NCI-H1105 (cell line): ENCODE measurements at places on chromosomes 16 and 17.

DNA sequence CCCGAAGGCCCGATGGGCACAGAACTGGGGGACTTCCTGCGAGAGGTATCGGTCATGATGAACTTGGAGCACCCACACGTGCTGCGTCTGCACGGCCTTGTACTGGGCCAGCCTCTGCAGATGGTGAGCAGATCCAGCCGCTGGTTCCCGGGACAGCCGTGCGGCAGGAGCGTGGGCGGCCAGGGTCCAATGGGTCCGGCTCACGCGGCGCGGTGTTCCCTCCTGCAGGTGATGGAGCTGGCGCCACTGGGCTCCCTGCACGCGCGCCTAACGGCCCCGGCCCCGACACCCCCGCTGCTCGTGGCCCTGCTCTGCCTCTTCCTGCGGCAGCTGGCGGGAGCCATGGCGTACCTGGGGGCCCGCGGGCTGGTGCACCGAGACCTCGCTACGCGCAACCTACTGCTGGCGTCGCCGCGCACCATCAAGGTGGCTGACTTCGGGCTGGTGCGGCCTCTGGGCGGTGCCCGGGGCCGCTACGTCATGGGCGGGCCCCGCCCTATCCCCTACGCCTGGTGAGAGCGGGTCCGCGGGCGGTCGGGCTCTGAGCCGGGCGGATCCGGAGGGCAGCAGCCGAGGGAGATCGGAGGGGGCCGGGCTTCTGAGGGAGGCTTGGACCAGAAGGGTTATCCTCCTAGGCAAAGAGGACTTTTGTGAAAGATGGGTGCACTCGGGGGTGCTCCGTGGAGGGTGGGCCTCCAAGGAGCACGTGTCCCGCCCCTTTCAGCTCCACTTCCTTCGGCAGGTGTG, 3.0 kb downstream of the TNK1 start:
- DNase-seq = no peak

GRCh38 chr17:2283302-2283701, 20.3 kb downstream of the SMG6 start:
- no peak for DNase-seq

DNA sequence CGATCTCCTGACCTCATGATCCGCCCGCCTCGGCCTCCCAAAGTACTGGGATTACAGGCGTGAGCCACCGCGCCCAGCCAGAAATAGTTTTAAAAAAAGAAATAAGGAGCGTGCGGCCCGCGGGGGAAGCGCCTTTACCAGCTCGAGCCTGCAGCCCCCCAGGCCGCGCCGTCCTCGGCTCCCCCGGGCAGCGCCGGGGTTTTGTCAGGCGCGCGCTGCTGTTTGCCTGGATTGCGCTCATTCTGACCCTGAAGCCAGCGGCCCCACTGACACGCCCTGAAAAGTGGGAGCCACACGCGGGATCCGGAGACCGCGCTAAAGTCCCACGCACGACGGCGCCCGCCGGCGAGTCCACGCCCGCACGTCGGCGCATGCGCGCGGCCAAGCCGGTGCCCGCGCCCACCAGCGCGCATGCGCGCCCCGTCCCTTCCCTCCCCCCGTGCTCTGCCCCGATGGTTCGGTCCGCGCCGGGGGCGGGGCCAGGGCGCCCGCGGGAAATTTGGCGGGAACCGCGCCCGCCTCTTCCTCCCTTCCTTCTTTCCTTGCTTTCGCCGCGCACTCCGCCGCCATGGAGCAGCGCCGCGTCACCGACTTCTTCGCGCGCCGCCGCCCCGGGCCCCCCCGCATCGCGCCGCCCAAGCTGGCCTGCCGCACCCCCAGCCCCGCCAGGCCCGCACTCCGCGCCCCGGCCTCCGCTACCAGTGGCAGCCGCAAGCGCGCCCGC, at the start of gene CDT1:
Gene CDT1 (plus strand): TSS at position 526 of the 724 bp plus-strand sequence. CDS start 43 bp downstream, at position 569.
- DNase-seq = peak; percentile 39

GRCh38 chr16:67116388-67117311, 6.9 kb downstream of the PHAF1 start:
- DNase-seq = no peak

GRCh38 chr16:75087375-75087979, 29.1 kb downstream of the LDHD start:
- peak; percentile 74 for DNase-seq

- DNase-seq = no peak
Measured at GRCh38 chr16:13305019-13305755, 403.8 kb downstream of the SHISA9 start.

- no peak for DNase-seq
Measured at GRCh38 chr17:58728798-58729197, 26.9 kb upstream of the PPM1E start.

GRCh38 chr17:73278465-73279453, 17.1 kb upstream of the CPSF4L start:
- peak; percentile 82 for DNase-seq

- no peak for DNase-seq
Measured at GRCh38 chr16:86217001-86217890, 293.1 kb upstream of the FOXF1 start.

DNA sequence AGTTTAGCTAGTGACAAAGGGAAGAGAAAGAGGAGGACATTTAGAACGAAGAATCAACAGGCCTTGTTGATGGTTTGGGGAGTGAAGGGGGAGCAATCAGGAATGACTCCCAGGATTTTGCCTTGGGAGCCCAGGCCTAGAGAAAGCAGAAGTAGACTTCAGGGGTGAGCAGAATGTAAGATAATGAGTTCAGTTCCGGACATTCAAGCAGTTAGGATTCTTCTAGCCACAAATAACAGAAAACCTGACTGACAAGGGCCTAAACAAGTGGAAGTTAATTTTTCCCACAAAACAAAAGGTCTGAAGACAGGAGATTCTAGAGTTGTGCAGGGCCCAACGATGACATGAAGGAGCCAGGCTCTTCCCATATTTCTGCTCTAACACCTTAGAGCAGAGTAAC, 45.9 kb downstream of the SKAP1 start:
- DNase-seq = no peak

GRCh38 chr16:73794994-73795393, 501.6 kb upstream of the PSMD7 start:
- DNase-seq = no peak

- DNase-seq = no peak
Measured at GRCh38 chr17:50175035-50175807, 9.4 kb downstream of the SGCA start.

DNA sequence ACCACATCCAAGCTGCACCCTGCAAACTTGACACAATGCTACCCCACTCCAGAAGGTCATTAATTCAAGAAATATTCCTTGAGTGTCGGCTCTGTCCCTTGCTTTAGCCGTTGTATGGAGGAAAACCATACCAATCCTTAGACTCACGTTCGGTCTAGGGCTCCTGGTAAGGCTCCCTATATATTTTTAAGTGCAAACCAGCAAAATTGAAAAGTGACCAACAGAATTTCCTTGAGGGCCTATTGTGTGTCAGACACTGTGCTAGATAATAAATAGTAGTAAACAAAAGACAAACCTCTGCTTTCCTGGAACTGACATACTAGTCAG, 390 bp upstream of the BBS2 start:
- no peak for DNase-seq

GRCh38 chr16:66167564-66168291, 198.8 kb upstream of the CDH5 start:
- no peak for DNase-seq

- DNase-seq = no peak
Measured at GRCh38 chr16:81738783-81739496, 40.2 kb upstream of the PLCG2 start.

DNA sequence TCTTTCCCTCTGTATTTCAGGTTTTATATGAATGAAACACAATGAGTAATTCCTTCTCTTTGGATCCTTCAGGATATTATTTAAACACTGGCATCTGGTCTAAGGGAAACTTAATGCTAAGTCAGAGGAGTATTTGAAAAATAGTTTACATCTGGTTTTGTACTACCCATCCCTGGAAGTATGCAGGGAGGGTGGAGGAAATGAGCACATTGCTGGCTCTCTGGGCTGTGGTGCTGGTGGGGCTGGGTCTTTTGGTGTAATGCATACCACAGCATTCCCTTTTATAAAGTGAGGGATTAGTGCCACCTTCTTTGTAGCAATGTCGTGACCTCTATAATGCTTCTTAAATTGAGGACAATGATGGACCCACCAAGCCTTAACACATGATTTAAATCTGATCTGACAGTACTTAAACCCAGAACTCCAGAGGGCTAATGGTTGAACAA, 105.5 kb upstream of the AXIN2 start:
- DNase-seq = no peak

DNA sequence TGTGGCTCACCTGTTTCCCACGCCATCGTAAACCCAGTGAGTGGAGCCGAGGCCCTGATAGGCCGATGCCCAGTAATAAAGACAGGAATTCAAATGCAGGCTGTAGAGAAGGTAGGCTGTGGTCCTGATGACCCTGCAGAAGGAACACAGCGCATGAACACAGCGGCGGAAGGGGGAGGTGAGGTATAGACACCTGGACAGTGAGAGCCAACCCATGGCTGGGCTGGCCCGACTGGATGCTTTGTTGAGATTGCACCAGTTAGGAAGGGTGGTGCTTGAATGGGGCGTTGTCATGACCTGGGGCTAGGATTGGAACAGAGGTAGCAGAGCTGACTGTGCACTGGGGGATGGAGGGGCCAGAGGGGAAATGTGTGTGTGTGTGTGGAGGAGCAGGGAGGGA, 59.2 kb downstream of the CNGB1 start:
- no peak for DNase-seq

GRCh38 chr17:82225368-82226029, 3.3 kb upstream of the SLC16A3 start:
- no peak for DNase-seq

DNA sequence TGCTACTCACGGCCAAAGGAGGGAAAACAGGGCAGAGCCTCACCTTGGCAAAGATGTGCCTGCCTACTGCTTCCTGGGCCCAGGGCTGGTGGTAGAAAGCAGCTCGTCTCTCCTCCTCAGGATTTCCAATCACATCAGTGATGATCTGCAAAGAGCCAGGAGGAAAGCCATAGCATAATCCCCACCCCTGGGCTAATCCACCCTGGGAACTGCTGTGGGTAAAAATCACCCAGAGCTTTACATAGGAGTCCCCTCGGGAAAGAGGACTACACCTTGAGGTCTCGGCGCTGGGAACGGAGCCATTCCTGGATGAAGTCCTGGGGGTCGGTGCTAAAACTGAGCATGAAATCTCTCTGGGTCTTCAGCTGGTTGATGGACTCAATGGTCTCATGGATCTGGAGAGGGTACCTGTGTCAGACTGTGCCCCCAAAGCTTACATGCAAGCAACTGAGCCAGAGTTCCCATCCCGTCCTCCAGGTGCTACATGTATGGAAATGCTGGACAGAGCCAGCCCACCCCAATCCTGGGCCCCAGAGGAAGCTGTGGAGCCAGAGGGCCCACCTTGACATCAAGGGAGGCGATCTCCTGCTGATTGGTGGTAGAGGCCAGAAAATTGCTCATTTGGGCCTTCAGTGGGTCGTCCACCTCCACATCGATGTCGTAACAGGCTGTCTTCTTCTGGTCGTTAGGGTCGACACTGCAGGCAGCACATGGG, 5.7 kb upstream of the FTSJ3 start:
- DNase-seq = no peak

DNA sequence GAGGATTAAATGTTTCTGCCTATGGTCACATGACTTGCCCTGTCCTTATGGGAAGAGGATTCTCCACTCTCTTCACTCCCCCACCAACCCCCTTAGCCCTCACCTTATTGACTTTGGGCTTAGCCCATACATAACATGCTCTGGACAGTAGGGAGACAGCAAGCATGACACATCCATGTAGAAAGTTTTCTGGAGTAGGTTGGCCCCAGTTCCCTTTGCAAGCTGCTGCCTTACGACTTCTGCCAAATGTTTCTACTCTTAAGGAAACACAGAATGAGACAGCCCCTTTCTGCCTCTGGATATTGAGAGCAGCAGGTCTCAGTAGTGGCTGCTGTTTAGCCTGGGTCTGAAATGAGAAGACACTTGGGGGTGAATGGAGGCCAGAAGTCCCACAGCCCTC, 282.2 kb downstream of the MAP2K6 start:
- DNase-seq = no peak

DNA sequence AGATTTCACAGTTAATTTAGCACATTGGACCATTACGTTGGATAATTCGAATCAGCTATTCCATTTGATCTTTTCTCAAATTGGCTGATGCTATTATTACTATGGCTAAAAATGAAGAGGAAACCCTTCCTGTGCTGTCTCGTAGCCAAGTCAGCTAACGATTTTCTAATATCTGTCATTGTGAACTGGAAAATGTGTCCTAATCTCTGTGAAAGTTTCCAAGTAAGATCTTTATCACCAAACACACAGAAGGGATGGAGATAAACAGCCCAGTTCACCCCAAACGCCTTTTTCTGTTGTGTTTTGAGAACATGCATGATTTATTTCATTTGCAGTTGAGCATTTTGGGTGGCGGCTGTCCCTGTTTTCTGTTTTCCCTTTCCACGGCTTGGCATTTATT, 312.8 kb downstream of the FOXL1 start:
- DNase-seq = no peak

DNA sequence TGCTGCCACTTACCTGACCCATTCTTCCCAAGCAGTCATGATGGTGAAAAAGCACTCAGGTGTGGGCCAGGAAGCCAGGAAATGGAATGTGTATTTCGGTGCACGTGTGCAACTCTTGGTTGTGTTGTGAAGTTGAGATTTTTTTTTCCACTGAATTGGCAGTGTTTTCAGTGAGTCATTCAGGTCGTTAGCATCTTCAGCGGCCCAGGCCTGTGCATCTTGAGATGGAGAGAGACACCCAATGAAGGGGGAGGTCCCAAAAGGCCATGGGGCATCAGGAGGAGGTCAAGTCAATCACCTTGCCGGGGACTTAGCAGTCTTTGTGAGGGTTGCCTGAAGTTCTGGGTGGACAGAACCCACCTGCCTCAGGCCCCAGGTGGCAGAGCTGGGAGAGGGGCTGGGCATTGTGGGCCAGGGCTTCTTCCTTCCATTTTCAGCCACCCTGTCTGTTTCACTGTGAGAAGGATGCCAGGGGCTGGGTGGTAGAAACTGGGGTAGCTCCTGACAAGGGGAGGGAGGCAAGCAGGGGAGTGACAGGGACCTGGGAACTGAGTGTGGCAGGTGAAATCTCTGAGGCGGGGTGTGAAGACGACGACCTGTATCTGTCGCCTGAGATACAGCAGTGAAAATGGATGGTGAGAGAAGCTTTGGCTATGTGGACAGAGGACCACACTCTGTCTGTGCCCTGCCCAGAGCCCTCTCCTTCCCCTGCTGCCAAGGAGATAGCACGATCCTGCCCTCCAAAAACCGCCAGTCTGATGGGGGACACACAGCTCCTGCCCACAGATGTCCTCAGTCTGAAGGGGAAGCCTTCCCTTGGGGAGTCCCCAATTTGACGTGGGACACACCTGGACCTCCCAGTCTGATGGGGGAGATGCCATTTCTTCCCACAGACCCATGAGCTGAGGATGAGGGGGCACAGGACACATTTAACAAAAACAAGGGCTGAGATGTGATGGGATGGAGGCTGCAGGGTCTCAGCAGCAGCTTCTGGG, 11.9 kb downstream of the TBKBP1 start:
- no peak for DNase-seq

GRCh38 chr16:3672571-3673041, 18.1 kb downstream of the DNASE1 start:
- DNase-seq = no peak

GRCh38 chr16:56939801-56940200, 7.9 kb downstream of the HERPUD1 start:
- DNase-seq = peak; percentile 60

GRCh38 chr16:49660626-49661025, 195.3 kb downstream of the ZNF423 start:
- DNase-seq = no peak

- no peak for DNase-seq
Measured at GRCh38 chr17:22090263-22090935, 398.1 kb downstream of the KCNJ18 start.

- no peak for DNase-seq
Measured at GRCh38 chr17:68657166-68657565, 56.0 kb upstream of the FAM20A start.
